ENCODE measurements at places on chromosomes 6 and 20.

- DNase-seq, result peak; percentile 26
These were observed 5.7 kb downstream of the EDN3 start for GRCh38 chr20:59305908-59306655.

DNA sequence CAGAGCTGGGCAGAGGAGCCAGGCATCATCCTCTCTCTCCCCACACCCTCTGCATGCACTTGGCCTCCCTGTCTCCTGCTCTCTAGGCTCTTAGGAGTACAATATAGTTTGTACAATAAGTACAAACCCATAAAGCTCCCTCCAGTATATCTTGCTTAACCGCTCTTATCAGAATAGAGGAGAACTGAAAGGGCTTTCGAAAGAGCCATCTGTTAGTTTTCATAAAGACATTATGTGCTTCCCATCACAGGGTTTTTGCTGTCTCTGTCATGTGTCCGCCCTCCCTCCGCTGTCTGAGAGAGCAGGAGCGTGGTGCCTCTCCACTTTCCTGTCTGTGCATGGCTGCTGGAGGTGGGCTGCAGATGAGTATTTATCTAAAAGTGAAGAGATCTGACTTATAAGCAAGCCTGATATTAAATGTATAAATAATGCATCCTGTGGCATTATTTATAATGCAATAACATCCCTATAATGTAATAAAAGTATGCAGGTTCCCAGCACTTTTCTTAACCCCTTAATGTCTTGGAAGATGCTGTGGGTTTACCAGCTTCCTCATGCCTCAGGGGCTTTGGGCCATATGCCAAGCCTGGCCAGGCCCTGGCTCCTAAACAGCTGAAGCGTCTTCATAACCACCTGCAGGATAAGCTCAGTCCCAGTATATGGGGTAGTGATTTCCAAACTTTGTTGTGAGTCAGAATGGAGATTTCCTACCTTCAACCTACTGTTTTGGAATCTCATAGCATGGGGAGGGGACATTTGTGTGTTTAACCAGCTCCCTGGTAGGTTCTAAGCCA lies 297.1 kb downstream of the DHX35 start:
- DNase-seq, result no peak

- DNase-seq, result no peak
These were observed 357.9 kb upstream of the NOX3 start for GRCh38 chr6:155813548-155813947.

DNA sequence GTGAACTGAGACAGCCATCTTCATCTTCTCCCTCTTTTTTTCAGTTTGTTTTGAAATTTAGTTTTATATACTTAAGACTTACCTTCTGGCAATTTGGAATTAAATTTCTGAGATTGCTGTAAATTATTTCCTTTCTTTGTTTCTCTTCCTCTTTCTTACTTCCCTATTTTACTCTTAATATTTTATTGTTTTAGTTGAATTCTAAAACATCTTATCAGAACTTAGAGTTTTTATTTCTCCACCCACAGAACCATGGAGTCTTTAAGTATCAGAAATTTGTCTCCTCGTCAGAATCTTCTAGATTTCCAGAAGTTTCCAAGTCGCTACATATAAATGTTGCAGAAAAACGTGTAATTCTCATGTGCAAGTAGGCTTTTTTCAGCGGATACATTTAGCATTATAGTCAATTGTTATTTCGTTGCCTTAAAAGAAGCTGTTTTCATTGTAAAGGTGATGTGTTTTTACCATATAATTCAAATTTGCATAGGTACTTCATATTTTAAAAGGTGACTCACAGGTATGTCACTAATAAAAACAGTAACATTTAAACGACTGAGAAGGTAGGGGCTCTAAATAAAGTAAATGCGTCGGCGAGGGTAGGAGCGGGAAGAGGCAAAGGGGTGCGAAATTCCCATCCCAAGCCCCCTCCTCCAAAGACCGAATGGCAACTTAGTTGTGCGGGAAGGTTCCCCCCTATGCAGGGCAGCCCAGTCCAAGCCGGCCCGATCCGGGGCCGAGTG lies 866 bp upstream of the MYO6 start:
- DNase-seq, result no peak

- peak; percentile 63 for DNase-seq
These were observed 174.1 kb downstream of the DOK5 start for GRCh38 chr20:54649511-54649962.

DNA sequence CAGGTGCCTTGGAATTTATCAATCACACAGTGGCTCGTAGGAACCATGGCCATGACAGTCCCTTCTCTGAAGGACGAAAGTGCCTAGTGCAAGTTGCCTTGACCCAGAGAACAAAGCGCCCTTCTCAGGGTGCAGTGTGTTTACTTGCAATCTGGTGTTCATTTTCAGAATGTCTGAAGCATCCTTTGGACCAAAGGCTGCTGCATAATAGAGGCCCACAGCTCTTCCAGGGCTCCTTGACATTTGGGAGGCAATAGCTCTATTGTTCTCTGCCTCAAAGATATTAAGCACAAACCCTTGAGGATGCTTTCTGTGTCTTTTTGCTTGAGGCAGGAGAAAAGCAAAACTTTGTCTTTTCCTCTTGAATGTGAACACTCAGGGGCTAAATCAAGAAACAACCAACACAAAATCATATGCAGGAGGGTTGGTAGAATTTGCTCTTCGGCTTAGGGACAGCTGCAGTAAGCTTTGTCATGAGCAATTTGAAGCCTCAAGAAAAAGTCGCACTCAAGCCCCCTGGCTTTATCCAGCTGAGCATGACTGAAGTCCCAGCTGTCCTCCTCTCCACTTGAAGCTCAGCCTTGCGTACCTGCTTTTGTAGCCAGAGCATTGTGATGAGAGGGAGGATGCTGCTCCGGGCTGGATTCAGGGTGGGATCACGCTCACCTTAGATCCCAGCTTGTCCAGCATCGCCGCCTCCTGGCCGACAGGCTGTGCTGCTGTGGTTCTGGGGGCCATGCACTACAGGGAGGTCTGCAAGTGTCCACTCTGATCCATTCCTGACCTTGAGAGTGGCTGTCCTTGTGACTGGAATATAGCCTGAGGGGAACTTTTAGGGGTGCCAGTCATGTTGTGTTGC lies 495.4 kb downstream of the CDH26 start:
- no peak for DNase-seq

DNA sequence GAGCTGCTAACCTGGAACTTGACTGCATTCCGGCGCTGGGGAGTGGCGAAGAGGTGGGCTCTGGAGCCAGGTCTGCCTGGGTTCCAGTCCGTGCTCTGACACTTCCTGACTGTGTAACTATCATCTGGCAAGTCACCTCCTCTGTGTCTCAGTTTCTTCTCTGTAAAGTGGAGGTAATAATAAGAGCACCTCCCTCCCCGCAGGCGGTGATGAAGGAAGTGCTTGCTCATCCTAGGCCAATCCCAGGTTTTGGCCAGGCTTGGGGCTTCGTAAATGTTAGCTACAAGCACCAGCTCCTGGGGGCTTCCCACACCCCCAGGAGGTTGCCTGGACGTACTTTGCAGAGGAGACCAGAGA lies 32.8 kb downstream of the SNAI1 start:
- no peak for DNase-seq

DNA sequence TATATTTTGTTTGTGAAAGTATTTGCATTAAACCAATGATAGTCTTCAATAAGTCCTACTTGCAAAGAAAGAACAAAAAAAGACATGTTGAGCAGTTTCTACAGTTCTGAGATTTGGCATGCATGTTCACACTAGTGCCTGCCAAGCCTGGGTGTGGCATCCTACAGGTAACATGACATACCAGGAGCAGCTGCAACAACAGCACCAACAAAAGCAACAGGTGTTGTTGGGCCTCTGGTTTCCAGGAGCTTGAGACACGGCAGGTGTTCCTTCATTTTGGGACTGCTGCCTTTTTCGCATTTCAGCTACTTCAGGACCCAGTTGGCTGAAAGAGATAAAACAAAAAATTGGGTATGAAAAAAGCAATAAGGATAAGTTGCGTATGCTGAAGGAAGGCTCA lies 41.2 kb upstream of the MTRF1L start:
- no peak for DNase-seq

DNA sequence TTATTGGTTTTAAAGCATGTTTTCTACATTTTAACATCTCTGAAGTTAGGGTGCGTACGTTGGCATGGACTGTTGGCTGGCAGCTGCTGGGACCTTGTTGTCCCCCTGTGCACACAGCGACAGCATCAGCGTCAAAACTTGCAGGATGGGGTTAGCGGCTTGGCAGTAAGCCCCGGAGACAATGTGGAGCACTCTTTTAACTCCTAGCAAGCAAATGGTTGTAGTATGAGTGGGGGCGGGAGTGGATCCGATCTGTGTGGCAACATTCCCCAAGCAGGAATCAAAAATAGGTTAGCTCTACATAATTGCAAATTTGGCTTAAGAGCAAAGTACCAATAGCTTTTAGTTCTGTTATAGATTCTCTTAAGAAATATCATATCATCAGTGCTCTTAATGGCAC lies 70.1 kb downstream of the NRN1 start:
- DNase-seq, result no peak

DNA sequence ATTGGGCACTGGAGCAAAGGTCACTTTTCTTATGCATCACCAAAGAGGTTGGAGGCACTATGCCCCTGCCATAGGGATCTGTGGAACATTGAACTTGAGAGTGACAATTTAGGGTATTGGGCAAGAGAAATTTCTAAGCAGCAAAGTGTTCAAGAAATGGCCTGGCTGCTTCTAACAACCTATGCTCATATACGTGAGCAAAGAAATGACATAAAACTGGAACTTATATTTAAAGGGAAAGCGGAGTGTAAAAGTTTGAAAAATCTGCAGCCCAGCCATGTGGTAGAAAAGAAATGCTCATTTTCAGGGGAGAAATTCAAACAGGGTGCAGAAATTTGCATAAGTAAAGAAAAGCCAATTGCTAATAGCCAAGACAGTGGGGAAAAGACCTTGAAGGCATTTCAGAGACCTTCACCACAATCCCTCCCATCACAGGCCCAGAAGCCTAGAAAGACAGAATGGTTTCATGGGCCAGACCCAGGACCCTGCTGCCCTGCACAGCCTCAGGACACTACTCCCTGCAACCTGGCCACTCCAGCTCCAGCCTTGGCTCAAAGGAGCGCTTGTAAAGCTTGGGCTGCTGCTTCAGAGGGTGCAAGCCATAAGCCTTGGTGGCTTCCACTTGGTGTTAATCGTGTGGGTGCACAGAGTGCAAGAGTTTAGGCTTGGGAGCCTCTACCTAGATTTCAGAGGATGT lies 24.4 kb downstream of the NCR2 start:
- DNase-seq, result no peak

DNA sequence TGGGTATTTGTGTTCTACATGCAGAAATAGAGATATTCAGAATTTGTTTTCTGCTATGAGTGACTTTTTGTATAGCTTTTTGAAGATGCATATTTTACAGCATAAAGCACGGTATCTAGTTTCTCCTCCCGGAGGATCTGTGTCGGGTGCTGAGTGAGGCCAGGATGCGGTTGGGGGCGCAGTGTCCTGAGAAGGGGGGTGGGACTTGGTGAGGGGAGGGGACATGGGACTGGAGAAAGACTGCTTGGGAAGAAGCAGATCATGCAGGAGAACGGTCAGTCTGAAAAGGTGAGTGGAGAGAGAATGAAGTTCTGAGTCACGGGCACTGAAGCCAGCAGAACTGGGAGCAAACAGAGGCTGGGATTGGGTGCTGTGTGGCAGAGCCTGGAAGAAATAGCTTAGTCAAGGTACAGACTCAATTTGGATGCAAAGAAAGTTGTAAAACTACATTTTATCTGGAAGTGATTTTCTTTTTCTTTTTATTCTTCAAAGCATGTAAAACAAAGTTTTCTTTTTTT lies 44.0 kb downstream of the STX11 start:
- DNase-seq, result no peak

- no peak for DNase-seq
These were observed at the start of gene HLA-DQB1 for GRCh38 chr6:32666420-32667300. Gene HLA-DQB1, minus strand, starts transcription at chr6:32666657. Its CDS starts 50 bp downstream, at chr6:32666607.

DNA sequence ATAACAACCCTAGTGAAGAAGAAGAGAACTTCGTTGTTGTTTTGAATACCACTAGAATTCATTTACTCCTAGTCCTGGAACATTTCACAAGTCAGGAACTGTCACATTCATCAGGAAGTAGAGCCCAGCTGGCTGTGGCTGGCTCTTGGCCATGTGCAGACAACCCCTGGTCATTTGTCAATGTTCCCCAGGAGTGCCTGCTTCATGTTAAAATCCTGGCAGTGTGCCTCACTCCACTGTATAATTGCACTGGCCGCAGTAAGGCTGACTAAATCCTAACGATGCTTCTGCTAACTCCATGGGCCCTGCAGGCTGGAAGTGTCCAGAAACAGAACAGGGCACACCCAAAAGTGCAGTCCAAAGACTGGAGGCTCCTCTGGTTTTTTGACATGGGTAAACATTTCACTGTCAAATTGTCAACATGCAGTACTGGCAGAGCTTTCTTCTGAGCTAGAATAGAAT lies 41.5 kb upstream of the ADGRF1 start:
- peak; percentile 85 for DNase-seq

DNA sequence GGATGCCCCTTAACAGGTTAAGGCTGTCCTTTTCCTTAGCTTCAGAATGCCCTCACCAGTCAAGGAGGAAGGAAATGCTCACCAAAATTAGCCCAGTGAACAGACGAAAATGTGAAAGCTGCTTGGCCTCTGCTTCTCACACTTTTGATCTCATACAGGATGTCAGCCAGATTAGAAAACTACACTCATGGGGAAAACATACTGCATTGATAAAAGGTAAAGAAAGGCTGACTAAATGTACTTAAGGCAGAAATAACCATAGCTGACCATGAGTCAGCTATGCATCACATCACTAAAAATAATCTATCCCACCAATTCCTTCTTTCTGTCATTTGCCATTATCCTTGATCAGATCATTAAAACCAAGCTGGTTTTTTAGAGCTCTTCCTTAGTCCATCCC lies 198.4 kb upstream of the TENT5A start:
- DNase-seq, result no peak

GRCh38 chr6:46948699-46949098 lies 27.0 kb upstream of the ADGRF5 start:
- peak; percentile 34 for DNase-seq
